ENCODE measurements at places on chromosomes 3 and 15. TPM values are rescaled to one million over a fixed set of nuclear protein-coding genes. Genes with fewer than 3 reads are reported as not detected.
A peak's percentile ranks its signal among the peaks of the same experiment; 100 is the strongest.

The PRSS50 gene
- polyA plus RNA-seq: not detected

- no peaks in the 10 kb centered on the region for H3K36me3 ChIP-seq
- no peak overlapping the region for H3K27ac ChIP-seq
- H3K4me1 ChIP-seq: no peaks in the 10 kb centered on the region
- no peak for DNase-seq
- H3K4me3 ChIP-seq: no peak overlapping the region
- H3K27me3 ChIP-seq: no peaks in the 10 kb centered on the region
These were observed 18.2 kb upstream of the PRKCI start for GRCh38 chr3:170204023-170204472.

The TMCO5A gene
- polyA plus RNA-seq: not detected

The DCLK3 gene
- polyA plus RNA-seq: not detected

DNA sequence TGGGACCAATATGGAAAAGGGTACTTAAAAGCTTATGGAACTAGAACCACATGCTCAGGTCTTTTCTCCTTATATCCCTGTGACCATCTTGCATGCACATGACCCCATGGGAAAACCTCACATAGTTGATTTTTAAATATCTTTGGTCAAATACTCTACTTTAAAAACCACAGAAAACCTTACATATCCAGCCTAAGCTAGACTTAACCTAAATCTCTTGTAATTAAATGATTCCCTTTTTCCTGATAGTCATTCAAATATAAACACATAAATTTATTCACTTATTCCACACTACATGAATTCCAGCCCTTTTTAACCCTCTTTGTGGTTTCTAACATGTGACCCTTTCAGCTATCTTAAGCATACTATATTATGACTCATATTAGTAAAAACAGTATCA lies 46.8 kb downstream of the DNAJC13 start:
- H3K27me3 ChIP-seq: no peaks in the 10 kb centered on the region
- no peak overlapping the region for H3K4me3 ChIP-seq
- H3K4me1 ChIP-seq: peaks cover 12% of the 10 kb centered on the region
- DNase-seq: peak; percentile 75
- H3K36me3 ChIP-seq: peaks cover 6% of the 10 kb centered on the region

The TM4SF18 gene
- not detected for polyA plus RNA-seq

The RAB7A gene
- 479 TPM for polyA plus RNA-seq

- no peak overlapping the region for H3K4me3 ChIP-seq
- H3K27me3 ChIP-seq: no peaks in the 10 kb centered on the region
- H3K27ac ChIP-seq: no peak overlapping the region
- no peak for DNase-seq
- H3K4me1 ChIP-seq: no peaks in the 10 kb centered on the region
These were observed 27.0 kb downstream of the PCCB start for GRCh38 chr3:136277115-136277514.

- DNase-seq: no peak
- no peaks in the 10 kb centered on the region for H3K27me3 ChIP-seq
- no peak overlapping the region for H3K27ac ChIP-seq
- no peak overlapping the region for H3K4me3 ChIP-seq
- no peaks in the 10 kb centered on the region for H3K36me3 ChIP-seq
These were observed 156.3 kb downstream of the MTHFS start for GRCh38 chr15:79740561-79740960.

The TNFAIP8L3 gene
- polyA plus RNA-seq: 0.57 TPM

The CCR1 gene
- 0.99 TPM for polyA plus RNA-seq

- H3K36me3 ChIP-seq: no peaks in the 10 kb centered on the region
- H3K27me3 ChIP-seq: no peaks in the 10 kb centered on the region
- no peak overlapping the region for H3K4me3 ChIP-seq
- H3K4me1 ChIP-seq: peaks cover 14% of the 10 kb centered on the region
- DNase-seq: no peak
- peak overlapping the region; percentile 27 for H3K27ac ChIP-seq
These were observed 10.8 kb downstream of the BCL2L10 start for GRCh38 chr15:52101542-52102323.

- no peaks in the 10 kb centered on the region for H3K4me1 ChIP-seq
- no peak overlapping the region for H3K4me3 ChIP-seq
- H3K27me3 ChIP-seq: no peaks in the 10 kb centered on the region
- no peak overlapping the region for H3K27ac ChIP-seq
These were observed 44.7 kb downstream of the CEP70 start for GRCh38 chr3:138549179-138549977.

The SEMA6D gene
- polyA plus RNA-seq: 5.3 TPM

GRCh38 chr15:38541026-38541425 lies 23.6 kb downstream of the RASGRP1 start:
- H3K4me3 ChIP-seq: no peak overlapping the region
- no peak overlapping the region for H3K27ac ChIP-seq
- H3K27me3 ChIP-seq: no peaks in the 10 kb centered on the region
- no peaks in the 10 kb centered on the region for H3K36me3 ChIP-seq
- no peak for DNase-seq

DNA sequence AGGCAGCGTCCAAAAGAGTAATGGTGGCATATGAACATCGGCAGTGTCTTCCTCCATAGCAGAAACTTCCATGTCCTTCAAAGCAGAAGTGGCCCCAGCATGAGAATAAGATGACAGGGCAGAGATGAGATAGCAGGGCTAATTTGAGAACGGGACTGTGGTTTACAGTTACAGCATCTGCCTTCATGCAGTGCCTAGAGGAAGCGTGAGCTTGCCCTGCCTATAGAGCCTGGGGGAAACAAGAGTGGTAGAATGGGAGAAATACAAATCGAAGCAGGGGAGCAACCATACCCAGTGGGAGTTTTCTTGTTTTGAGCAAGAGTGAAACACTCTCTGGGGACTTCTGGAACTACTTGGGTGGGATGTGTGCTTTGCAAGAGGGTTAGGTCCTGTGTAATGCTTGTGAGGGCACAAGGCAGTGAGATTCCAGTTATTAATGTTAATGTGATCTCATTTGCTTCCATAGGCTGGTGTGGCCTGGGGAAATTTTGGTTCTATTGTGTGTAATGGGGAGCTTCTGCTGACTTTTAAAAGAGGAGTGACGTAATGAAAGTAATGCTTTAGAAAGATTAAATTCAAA lies 616.9 kb downstream of the ZIC1 start:
- no peak overlapping the region for H3K27ac ChIP-seq
- DNase-seq: no peak
- H3K4me1 ChIP-seq: no peaks in the 10 kb centered on the region
- no peak overlapping the region for H3K4me3 ChIP-seq
- H3K36me3 ChIP-seq: no peaks in the 10 kb centered on the region

The WWTR1 gene
- polyA plus RNA-seq: 71.5 TPM

DNA sequence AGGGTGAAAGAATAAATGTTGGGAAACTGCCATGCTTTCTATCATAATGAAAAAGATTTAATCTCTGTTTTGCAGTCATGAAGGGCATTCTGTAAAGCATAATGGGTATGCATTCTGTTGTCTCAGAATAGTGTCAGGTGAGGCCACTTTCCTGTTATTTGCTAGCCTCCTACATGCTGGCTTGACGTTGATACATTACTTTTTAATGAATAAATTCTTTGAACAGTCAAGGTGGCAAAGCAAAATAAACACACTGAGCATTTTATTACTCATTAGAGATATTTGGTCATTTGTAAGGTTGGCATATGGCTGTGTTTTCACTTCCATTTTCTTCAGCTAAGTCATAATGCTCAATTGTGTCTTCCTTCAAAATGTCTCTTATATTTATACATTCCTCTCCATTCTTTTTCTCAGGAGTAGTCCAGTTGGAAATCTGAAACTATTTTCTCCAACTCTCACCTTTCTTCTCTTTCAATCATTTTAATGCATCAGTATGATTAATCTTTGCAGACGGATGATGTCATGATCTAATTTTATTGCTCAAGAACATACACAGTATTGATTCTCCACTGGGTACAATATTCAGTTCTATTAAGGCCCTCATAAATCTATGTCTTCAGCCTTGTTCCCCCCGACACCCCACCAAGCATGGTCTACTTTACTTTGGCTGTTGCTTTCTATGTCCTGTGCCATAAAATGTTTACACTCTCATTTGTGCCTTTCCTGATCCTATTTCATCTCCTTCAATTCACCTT lies 290.7 kb downstream of the GBE1 start:
- DNase-seq: peak; percentile 44
- no peak overlapping the region for H3K27ac ChIP-seq

The C3orf70 gene
- polyA plus RNA-seq: 1.6 TPM

GRCh38 chr3:25472731-25473130 lies 44.7 kb downstream of the RARB start:
- no peaks in the 10 kb centered on the region for H3K27me3 ChIP-seq
- no peak overlapping the region for H3K27ac ChIP-seq
- no peaks in the 10 kb centered on the region for H3K36me3 ChIP-seq
- H3K4me1 ChIP-seq: peaks cover 18% of the 10 kb centered on the region

DNA sequence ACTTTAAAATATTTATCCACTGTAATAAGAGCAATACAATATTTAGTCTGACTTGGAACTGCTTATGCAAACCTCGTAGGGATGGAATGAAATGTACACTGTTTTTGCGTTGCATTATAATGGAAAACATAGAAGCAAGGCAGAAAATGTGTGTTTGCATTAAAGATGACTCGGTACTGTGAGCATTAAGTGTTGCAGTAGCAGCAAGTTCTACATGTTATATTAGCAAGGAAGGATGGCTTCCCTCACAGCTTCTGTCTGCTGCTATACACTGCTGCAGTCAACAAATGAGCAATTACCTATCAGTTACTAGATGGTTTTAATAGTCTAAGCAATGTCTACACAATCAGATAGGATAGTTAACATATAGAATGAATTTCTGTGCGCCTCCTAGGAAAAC lies 75.4 kb downstream of the CDIN1 start:
- no peaks in the 10 kb centered on the region for H3K4me1 ChIP-seq
- DNase-seq: no peak
- no peak overlapping the region for H3K4me3 ChIP-seq
- no peak overlapping the region for H3K27ac ChIP-seq
- no peaks in the 10 kb centered on the region for H3K36me3 ChIP-seq

The SLC38A3 gene
- not detected for polyA plus RNA-seq

DNA sequence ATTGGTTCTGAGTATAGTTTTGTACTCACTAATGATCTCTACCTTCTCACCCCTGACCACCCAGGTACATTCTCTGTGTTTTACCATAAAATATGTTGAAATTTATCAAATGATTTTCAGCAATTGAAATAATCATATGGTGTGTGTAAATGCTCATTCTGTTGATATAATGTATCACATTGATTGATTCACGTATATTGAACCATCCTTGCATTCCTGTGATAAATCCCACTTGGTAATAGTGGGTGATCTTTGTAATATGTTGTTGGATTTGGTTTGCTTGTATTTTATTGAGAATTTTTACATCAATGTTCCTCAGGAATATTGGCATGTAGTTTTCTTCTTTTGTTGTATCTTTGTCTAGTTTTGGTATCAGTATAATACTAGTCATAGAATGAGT lies 1497.6 kb downstream of the OTOL1 start:
- H3K36me3 ChIP-seq: no peaks in the 10 kb centered on the region
- no peaks in the 10 kb centered on the region for H3K27me3 ChIP-seq
- H3K27ac ChIP-seq: no peak overlapping the region
- no peaks in the 10 kb centered on the region for H3K4me1 ChIP-seq
- no peak overlapping the region for H3K4me3 ChIP-seq

GRCh38 chr3:48601622-48601994 lies 6.5 kb upstream of the COL7A1 start:
- H3K4me3 ChIP-seq: no peak overlapping the region
- H3K27me3 ChIP-seq: no peaks in the 10 kb centered on the region
- H3K27ac ChIP-seq: no peak overlapping the region

DNA sequence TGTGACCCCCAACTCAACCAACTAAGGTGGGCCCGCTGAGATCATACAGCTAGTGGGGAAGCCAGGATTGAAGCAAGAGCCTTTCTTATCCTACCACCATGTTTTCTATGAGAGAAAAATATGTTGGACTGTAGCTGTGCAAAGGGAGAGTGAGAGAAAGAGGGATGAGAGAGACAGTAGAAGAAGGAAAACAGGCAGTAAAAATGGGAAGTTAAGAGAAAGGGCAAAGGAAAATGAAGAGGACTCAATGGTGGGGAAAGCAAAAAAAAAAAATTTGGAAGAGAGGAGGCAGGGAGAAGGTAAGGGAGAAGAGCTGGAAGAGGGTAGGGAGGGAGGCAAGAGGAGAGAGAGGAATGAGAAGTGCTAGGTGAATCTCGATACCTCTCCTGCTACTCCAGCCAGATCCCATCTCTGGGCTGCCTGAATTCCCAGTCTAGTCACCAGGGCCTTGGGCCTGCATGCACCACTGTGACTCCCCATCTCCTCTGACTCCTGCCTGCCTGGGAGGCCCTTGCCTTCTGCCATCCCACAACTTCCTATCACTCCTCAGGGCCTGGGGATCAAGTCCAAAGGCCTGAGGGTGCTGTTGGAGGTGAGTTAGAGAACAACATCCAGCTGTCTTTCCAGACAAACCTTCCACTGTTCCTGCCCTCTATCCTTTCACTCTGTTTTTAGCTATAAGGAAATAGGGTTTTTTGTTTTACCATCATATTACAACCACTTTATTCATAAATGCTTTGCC lies 15.7 kb downstream of the FAM81A start:
- H3K27ac ChIP-seq: no peak overlapping the region
- H3K4me1 ChIP-seq: no peaks in the 10 kb centered on the region
- no peaks in the 10 kb centered on the region for H3K36me3 ChIP-seq
- H3K27me3 ChIP-seq: no peaks in the 10 kb centered on the region
- no peak for DNase-seq

DNA sequence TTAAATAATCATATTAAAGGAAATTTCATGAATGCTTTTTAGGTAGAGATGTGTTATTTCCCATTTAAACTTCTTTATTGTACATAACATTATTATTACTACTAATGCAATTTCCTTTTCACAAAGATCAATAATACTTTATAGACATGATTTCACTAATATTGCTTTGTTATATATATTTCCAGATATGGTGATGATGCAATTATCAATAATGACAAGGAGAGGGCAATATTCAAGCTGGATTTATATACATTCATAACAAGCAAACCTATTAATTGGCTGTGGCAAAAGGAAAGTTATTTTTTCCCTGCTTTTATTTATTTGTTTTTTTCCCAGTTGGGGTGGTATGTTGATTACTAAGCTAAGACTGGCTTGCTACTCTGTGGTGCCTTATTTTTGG lies 113.5 kb downstream of the RAP2B start:
- no peak overlapping the region for H3K4me3 ChIP-seq
- H3K27ac ChIP-seq: no peak overlapping the region
- no peaks in the 10 kb centered on the region for H3K36me3 ChIP-seq
- H3K4me1 ChIP-seq: peaks cover 4% of the 10 kb centered on the region
- no peak for DNase-seq

DNA sequence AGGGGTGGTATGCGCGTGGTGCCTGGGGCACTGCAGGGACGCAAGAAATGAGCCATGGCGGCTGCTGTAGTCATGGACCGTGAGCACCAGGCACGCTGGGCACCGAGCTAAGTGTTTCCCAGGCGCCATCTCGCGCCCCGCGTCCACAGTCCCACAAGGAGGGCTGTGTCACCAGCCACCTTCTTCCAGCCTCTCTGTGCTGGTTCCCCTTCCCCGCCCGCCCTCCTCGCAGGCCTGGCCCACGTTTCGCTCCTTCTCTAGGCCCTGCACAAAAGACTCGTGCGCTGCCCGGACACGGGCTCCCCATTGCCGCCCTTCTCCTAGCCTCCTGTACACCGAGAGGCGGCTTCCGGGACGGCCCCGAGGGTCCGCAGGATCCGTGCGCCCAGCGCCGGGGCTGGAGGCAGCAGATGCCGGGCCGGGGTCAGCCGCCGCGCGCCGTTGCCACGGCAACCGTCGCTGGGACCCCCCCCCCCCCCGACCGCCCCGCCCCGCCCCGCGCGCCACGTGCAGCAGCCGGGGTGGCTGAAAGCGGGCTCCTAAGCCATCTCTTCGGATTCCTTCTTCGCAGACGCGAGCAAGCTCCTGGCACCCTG lies 113.4 kb downstream of the SRGAP3 start:
- H3K36me3 ChIP-seq: no peaks in the 10 kb centered on the region
- H3K4me3 ChIP-seq: no peak overlapping the region
- DNase-seq: no peak
- H3K27me3 ChIP-seq: peaks cover 3% of the 10 kb centered on the region
- H3K27ac ChIP-seq: no peak overlapping the region

Data from fibroblast of lung (primary cell).